Activated CD8-positive, alpha-beta T cell treated with anti-CD3 and anti-CD28 coated beads for 36 hours (primary cell): ENCODE measurements at places on chromosomes 4 and X. TPM values are rescaled to one million over a fixed set of nuclear protein-coding genes. Genes with fewer than 3 reads are reported as not detected.

DNA sequence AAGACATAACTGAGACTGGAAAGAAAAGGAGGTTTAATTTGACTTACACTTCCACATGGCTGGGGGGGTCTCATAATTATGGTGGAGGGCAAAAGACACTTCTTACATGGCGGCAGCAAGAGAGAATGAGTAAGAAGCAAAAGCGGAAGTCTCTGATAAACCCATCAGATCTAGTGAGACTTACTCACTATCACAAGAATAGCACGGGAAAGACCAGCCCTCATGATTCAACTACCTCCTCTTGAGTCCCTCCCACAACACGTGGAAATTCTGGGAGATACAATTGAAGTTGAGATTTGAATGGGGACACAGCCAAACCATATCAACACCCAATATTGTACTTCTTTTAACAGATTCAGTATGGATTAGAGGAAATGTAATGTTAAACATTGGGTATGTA, 646.6 kb downstream of the ANKRD50 start:
- no peaks in the 10 kb centered on the region for H3K4me1 ChIP-seq
- H3K4me3 ChIP-seq = no peak overlapping the region
- no peak for DNase-seq
- no peak overlapping the region for H3K27ac ChIP-seq

DNA sequence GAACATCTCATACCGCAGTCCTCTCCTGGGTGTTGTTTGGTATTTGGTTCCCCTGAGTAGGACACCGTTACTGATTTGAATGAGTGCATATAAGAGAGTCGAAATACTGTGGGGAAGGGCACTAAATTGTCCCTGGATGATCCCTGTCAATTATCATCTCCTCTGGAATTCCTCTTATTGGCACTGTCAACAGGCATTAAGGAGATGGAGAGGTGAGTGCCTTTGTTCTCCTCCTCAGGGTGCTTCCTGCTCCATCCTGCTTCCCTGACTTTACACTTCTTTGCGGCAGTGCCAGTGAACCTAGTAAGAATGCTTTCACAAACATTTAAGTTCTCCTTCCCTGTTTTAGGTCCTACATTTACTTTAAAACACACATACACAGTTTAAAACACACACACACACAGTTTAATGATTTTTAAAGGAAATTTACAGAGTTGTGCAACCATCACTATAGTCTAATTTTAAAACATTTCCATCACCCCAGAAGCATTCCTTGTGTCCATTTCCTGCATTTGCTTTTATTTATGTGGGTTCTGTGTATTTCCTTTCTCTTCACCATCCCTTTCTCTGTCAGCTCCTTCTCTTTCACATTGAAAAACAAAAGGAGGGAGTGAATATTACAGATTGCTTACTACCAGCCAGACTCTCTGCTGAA, 20.9 kb upstream of the ZRSR2 start:
- no peak for DNase-seq
- peaks cover 11% of the 10 kb centered on the region for H3K4me1 ChIP-seq
- H3K36me3 ChIP-seq = peaks cover 10% of the 10 kb centered on the region
- no peaks in the 10 kb centered on the region for H3K27me3 ChIP-seq
- H3K27ac ChIP-seq = no peak overlapping the region

GRCh38 chr4:7379719-7380118, 55.0 kb downstream of the PSAPL1 start:
- H3K36me3 ChIP-seq = no peaks in the 10 kb centered on the region
- DNase-seq = no peak
- H3K4me1 ChIP-seq = no peaks in the 10 kb centered on the region
- peaks cover 27% of the 10 kb centered on the region for H3K27me3 ChIP-seq
- H3K4me3 ChIP-seq = no peak overlapping the region

DNA sequence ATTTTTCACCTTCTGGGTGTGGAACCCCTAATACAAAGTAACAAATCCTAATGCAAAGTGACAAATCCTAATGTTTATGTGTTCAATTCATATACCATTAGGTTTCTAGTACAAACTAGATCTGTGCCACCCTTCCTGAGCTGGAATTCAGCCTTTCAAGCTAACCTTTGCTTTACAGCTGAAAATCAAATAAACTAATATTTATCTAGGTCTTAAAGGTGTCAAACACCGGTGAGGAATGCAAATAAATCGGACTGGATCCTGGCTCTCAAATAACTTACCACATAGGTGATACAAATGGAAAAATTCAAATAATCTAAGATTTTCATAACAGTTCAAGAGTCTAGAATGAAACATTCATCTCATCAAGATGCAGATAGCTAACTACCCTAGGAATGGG, 11.6 kb downstream of the IRF2 start:
- peaks cover 80% of the 10 kb centered on the region for H3K4me1 ChIP-seq
- peaks cover 25% of the 10 kb centered on the region for H3K36me3 ChIP-seq

- H3K4me3 ChIP-seq = no peak overlapping the region
- H3K27ac ChIP-seq = no peak overlapping the region
- H3K4me1 ChIP-seq = no peaks in the 10 kb centered on the region
Observed at GRCh38 chr4:20687864-20688263, 12.4 kb upstream of the PACRGL start.

- no peaks in the 10 kb centered on the region for H3K4me1 ChIP-seq
- no peaks in the 10 kb centered on the region for H3K36me3 ChIP-seq
- no peak overlapping the region for H3K27ac ChIP-seq
- no peak for DNase-seq
Observed at GRCh38 chrX:31545726-31546125, 473.9 kb upstream of the FTHL17 start.

- H3K4me3 ChIP-seq = no peak overlapping the region
- DNase-seq = no peak
- no peaks in the 10 kb centered on the region for H3K36me3 ChIP-seq
- no peaks in the 10 kb centered on the region for H3K27me3 ChIP-seq
Observed at GRCh38 chr4:34181311-34181841, 2062.9 kb downstream of the ARAP2 start.

DNA sequence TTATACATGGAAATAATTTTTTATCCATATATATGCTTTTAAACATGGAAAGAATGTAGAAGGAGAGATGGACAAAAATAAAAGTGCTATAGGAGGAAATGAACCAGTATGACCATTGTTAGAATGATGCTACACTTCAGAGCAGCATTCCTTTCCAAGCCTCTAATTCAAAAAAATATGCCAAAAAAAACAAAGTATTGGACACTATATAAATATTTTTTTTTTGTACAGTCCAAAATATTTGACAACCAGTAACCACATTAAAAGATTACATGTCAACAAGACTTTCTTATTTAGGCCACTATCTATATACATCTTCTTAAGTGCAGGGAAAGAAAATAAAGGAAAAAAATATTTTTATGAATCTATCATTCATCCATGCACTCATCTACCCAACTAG, 198.6 kb downstream of the LRBA start:
- H3K27me3 ChIP-seq = no peaks in the 10 kb centered on the region
- H3K4me3 ChIP-seq = no peak overlapping the region
- no peak overlapping the region for H3K27ac ChIP-seq
- no peak for DNase-seq
- peaks cover 21% of the 10 kb centered on the region for H3K36me3 ChIP-seq

DNA sequence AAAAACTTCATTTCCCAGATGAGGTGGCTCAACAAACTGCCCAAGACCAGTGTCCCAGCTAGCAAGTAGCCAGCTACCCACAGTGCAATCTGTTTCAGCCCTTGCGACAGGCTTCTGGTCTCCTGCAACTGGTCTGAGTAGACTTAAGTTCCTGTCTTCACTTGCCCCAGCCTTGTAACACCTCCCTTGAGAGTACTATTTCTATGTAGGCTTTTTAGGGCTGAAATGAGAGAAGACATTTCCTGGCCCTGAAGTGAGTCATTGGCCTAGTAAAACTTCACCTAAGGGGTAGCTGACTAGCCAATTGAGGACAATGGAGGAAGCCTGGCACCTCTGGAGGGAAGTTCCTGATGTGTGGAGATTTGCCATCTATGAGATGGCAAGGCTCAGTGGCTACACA, 80.1 kb upstream of the STIM2 start:
- H3K27me3 ChIP-seq = no peaks in the 10 kb centered on the region
- H3K27ac ChIP-seq = no peak overlapping the region
- H3K36me3 ChIP-seq = peaks cover 6% of the 10 kb centered on the region
- DNase-seq = no peak

DNA sequence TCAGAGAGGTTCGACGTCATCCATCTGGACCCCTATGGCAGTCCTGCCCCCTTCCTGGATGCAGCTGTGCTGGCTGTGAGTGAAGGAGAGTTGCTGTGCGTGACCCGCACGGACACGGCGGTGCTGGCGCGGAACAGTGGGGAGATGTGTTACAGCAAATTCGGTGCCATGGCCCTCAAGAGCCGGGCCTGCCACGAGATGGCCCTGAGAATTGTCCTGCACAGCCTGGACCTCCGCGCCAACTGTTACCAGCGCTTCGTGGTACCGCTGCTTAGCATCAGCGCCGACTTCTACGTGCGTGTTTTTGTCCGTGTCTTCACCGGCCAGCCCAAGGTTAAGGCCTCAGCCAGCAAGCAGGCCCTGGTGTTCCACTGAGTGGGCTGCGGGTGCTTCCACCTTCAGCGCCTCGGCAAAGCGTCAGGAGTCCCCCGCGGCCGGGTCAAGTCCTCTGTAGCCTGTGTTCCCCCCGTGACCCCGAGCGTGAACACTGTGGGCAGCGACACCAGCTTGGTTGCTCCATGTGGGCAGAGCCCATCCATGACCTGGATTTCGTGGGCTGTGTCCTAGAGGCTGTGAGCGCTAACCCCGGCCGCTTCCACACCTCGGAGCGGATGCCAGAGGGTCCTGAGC, 186.7 kb upstream of the SLITRK2 start:
- DNase-seq = no peak
- H3K27ac ChIP-seq = no peak overlapping the region
- no peak overlapping the region for H3K4me3 ChIP-seq
- no peaks in the 10 kb centered on the region for H3K27me3 ChIP-seq

- peak overlapping the region; percentile 57 for H3K4me3 ChIP-seq
- H3K27ac ChIP-seq = no peak overlapping the region
Observed at GRCh38 chrX:40146262-40147125, 48.7 kb upstream of the BCOR start.

- H3K27me3 ChIP-seq = peaks cover 3% of the 10 kb centered on the region
- H3K36me3 ChIP-seq = no peaks in the 10 kb centered on the region
- no peak for DNase-seq
- H3K27ac ChIP-seq = no peak overlapping the region
- H3K4me1 ChIP-seq = no peaks in the 10 kb centered on the region
Observed at GRCh38 chr4:109395694-109396093, 37.9 kb upstream of the SEC24B start.

DNA sequence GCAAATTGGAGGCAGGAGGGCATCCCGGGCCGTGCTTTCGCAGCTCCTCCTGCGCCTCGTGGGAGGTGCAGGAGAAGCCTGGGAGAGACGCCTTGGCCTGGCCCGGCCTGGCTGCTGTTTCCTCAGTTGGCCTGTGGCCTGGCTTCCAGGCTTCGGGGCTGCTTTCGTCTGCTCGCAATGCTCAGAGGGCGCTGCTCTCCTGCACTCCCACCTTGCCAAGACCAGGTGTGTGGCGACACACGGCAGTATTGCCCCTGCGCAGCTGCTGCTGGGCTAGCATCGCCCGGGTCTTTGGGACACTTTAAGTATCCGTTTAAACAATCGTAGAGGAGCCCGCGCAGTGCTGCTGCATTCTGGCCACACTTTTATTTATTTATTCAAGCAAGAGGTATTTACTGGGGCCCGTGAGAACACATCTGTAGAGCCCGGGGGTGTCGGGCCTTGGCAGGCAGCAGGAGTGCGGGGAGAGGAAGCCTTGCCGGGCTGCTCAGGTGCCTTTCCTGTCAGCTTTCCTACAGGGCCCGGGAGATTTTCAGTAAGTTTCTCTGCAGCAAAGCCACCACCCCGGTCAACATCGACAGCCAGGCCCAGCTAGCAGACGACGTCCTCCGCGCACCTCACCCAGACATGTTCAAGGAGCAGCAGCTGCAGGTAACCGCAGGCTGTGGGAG, 26.2 kb upstream of the HGFAC start:
- no peaks in the 10 kb centered on the region for H3K36me3 ChIP-seq
- H3K4me3 ChIP-seq = no peak overlapping the region

GRCh38 chr4:185898413-185898812, 86.4 kb upstream of the SORBS2 start:
- H3K4me1 ChIP-seq = no peaks in the 10 kb centered on the region
- no peaks in the 10 kb centered on the region for H3K36me3 ChIP-seq
- no peak for DNase-seq

GRCh38 chr4:15344041-15344440, 83.8 kb upstream of the C1QTNF7 start:
- H3K27ac ChIP-seq = no peak overlapping the region
- no peak for DNase-seq
- H3K4me1 ChIP-seq = peaks cover under 1% of the 10 kb centered on the region
- no peaks in the 10 kb centered on the region for H3K27me3 ChIP-seq

DNA sequence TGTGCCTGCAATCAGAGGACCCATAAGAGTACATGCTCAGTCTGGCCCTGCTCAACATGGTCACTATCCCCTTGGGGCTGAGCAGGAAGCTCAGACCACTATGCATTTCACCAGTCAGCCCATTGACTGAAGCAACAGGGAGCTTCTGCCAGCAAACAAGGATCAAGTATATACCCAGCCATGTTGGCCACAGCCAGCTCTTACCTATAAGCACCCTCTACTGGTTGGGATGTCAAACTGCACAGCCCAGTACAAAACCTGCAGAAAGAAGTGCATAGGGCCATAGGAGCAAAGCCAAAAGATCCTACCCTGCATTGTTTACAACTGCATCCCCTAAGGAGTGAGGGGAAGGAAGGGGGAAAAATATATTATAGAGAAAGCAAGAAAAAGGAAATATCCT, 214.4 kb upstream of the CPEB2 start:
- H3K4me3 ChIP-seq = no peak overlapping the region
- no peaks in the 10 kb centered on the region for H3K36me3 ChIP-seq
- H3K4me1 ChIP-seq = peaks cover 15% of the 10 kb centered on the region
- DNase-seq = peak; percentile 22
- peaks cover 10% of the 10 kb centered on the region for H3K27me3 ChIP-seq

DNA sequence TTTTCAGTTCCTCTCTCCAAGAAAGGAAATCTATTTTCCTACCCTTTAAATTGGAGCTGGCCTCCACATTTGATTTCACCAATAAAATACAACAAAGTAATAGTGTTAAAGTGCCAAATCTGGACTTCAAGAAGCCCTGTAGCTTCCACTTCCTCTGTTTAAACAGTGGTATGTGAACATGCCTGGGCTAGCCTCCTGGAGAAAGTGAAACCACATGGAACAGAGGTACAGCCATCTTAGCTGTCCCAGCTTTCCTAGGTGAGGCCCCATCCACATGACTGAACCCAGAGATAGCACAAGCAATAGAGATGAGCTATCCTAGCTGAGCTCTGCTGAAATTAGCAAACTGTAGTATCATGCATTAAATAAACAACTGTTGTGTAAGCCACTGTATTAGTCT, 131.8 kb upstream of the VCX start:
- no peaks in the 10 kb centered on the region for H3K27me3 ChIP-seq
- H3K4me3 ChIP-seq = no peak overlapping the region
- no peaks in the 10 kb centered on the region for H3K36me3 ChIP-seq
- H3K27ac ChIP-seq = no peak overlapping the region

GRCh38 chr4:14452764-14453163, 549.5 kb upstream of the CPEB2 start:
- H3K27ac ChIP-seq = no peak overlapping the region
- H3K36me3 ChIP-seq = no peaks in the 10 kb centered on the region
- H3K27me3 ChIP-seq = no peaks in the 10 kb centered on the region
- no peaks in the 10 kb centered on the region for H3K4me1 ChIP-seq

- no peak overlapping the region for H3K27ac ChIP-seq
- H3K36me3 ChIP-seq = peaks cover 62% of the 10 kb centered on the region
- H3K4me1 ChIP-seq = no peaks in the 10 kb centered on the region
Observed at GRCh38 chr4:119478446-119479179, 150.0 kb downstream of the PDE5A start.

Gene TMPRSS11E
- total RNA-seq = not detected

Gene FHDC1
- 0.05 TPM for total RNA-seq

Gene SPACA5
- not detected for total RNA-seq

Gene PDLIM3
- not detected for total RNA-seq

Gene MAGEC1
- total RNA-seq = not detected

Gene GPR50
- total RNA-seq = not detected

Gene F8A2
- not detected for total RNA-seq

Gene CLCN3
- 21.6 TPM for total RNA-seq

Gene TCP11X2
- total RNA-seq = not detected

Gene SPANXB1
- total RNA-seq = not detected

Gene TMPRSS11D
- not detected for total RNA-seq
